ENCODE measurements at places on chromosomes 7 and 10. TPM values are rescaled to one million over a fixed set of nuclear protein-coding genes. Genes with fewer than 3 reads are reported as not detected.

Gene HKDC1
- not detected for total RNA-seq

Gene SAP25
- 0.87 TPM for total RNA-seq

Gene ENTPD1
- 9.4 TPM for total RNA-seq

Gene SH3PXD2A
- total RNA-seq: 34.0 TPM

Gene ADAMTS14
- total RNA-seq: 1.4 TPM

Gene POLR2J3
- total RNA-seq: 7.9 TPM

- no peak for DNase-seq
Observed at GRCh38 chr7:140390466-140391190, 7.7 kb downstream of the SLC37A3 start.

DNA sequence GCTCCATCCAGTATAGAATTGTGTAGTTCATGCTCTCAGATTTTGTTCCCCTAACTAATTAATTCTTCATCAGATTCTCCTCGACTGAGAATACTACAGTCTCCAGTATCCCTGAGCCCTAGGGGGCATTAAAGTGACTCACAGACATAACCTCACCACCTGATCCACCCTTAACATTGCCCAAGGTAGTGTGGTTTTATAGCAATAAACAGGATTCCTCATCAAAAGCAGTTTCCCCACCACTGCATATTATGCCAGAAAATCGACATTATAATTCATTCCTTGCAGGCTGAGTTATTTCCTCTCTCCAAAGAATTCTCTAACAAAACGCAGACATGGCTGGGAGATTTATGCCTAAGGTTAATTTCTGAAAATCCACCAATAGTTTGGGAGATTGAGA lies 1402.5 kb upstream of the CELF2 start:
- DNase-seq: no peak

DNA sequence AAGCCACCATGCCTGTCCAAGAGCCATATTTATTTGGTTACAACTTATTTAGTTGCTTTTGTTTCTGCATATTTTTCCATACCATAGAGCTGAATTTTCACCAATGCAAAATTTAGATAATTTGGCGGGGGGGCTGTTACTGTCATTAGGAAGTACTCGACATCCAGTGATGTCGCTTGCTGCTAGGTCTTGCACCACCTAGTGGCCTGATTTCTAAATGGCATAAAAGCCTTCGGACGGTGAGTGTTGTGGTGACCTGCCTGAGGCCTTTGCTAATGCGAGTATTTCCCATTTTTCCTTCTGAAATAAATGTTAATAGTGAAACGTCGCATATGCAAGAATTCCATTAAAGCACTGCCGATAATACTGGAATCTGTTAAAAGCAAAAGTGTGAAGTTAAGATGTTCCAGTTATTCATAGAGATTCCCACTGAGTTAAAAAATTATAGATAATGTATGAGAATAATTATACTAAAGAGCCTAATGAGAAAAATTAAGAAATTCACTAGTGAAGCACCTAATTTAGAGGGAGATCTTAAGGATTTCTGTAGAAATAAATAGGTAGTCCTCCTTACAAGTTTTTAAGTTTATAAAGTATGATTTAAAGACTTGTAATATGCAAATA lies 86.1 kb upstream of the DNAJB6 start:
- no peak for DNase-seq
